ENCODE measurements at places on chromosomes 3 and 15.

- DNase-seq = peak; percentile 88
Observed at GRCh38 chr15:40340740-40341400, at the start of gene CCDC9B. Gene CCDC9B (minus strand): TSS chr15:40340939. CDS start chr15:40340819, 120 bp downstream.

- DNase-seq = no peak
Observed at GRCh38 chr15:83650831-83651230, 3.1 kb upstream of the ADAMTSL3 start.

- peak; percentile 51 for DNase-seq
Observed at GRCh38 chr15:34583399-34584329, at the start of gene GOLGA8B. Gene GOLGA8B (minus strand): TSS chr15:34583651. CDS start chr15:34535912, 47,739 bp downstream.

- DNase-seq = no peak
Observed at GRCh38 chr3:30692498-30693130, 86.2 kb downstream of the TGFBR2 start.

DNA sequence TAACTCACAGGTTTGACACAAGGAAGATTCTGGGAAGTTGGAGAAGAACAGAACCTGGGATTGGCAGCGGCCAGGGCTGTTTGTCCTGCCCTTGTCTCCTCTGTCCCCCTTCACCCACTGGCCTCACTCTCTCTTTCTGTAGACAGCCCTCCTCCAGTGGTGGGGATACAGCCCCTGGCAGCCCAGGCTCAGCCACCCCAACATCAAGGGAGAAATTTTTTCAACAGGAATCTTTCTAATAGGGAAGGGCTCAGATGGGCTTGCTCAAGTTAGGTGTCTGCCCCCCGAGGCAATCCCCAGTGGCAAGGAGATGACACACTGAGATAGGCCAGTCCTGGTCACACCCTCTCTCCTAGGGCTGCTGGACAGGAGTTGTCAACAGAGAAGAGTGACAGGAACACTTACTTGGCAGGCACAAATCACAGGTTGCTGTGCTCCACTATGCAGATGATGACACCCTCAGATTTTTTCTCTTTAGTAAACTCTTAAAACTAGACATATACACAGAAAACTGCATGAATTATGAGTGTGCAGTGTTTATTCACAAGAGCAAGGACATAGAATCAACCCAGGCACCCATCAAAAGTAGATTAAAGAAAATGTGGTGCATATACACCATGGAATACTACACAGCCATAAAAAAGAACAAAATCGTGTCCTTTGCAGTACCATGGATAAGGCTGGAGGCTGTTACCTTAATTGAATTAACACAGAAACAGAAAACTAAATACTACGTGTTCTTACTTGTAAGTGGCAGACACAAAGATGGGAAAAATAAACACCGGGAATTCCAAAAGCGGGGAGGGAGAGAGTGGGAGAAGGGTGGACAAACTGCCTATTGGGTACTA lies 36.3 kb downstream of the PLA2G4D start:
- DNase-seq = no peak

DNA sequence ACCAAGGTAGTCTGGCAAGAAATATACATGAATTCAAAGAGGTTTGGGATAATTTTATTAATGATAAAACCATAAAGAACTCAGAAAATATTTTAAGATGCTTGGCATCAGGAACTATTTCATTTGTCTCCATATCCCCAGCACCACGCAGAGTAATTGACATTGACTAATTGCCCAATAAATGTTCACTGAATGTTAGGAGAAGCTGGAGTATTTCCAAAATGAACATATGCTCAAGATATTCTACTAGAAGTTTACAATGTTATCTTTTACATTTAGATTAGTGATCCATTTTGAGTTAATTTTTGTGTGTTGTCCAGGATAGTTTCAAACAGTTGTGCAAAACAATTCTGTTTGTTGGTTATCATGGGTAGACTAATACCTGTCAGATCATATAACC lies 298.8 kb upstream of the CTDSPL start:
- no peak for DNase-seq

GRCh38 chr15:95972041-95972553 lies 358.4 kb upstream of the NR2F2 start:
- DNase-seq = peak; percentile 75

GRCh38 chr3:57816471-57817095 lies 60.5 kb downstream of the SLMAP start:
- DNase-seq = peak; percentile 52

DNA sequence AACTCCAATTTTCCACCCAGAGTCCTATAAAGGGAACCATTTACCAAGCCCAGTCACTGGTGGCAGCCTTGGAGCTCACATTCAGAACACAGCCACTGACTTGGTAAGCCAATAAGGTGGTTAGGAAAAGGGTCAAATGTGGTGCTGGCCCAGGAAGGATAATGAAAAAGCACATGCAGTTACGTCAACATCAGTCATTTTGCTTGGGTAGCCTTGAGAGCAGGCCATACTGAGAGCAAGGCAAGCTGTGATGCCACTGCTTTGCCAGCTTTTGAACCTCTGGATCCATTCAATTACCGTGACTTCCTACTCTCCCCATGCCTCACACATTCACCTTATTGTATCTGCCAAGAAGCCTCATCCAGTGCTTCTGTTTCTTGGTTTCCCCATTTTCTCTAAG lies 253.6 kb downstream of the OPA1 start:
- DNase-seq = no peak

GRCh38 chr3:99269606-99270351 lies 368.3 kb upstream of the DCBLD2 start:
- no peak for DNase-seq

DNA sequence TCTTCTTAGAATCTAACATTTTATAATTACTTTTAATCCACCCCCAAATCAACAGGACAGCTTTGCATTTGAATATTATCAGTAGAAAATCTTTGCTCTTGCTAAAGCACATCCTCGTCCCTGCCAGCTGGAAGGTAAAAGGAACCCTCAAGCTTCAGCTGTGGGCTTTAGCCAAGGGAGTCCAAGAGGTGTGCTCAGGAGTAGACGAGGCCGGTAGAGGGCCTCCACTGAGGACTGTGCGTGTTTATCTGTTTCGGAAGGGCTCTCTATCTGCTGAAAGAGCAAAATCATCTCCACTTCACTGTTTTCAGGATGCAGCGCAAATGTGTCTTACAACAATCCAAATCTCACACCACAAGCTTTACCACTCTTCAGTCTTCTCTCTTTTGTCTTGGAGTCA lies 257.4 kb upstream of the IL12A start:
- no peak for DNase-seq

DNA sequence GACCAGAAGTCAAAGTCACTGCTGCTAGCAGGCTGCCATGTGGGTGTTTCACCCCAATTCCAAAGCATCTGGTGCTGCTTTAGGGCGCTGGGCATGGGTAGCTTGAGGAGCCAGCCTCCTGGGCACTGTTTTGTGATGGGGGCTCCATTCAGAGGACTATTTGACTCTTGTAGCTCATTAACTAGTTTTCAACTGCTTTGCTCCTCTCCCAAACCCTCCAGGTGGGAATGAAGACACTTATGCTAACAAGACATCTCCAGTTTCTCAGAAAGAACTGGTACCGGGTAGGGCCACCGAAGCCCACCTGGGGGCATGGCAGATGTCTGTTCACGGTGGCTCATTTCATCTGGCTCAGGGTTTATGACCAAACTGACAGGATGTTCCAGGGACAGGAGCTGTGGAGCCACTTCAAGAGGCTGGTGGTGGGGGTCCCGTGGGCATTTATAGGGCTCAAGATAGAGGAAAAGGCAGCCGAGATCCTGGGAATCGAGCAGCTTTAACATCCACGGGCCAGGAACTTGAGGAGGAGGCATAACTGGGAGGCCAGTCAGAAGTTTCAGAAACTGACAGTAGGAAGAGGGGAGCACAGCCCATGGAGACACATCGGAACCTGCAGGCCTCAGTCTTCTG lies 17.7 kb downstream of the AMOTL2 start:
- no peak for DNase-seq

DNA sequence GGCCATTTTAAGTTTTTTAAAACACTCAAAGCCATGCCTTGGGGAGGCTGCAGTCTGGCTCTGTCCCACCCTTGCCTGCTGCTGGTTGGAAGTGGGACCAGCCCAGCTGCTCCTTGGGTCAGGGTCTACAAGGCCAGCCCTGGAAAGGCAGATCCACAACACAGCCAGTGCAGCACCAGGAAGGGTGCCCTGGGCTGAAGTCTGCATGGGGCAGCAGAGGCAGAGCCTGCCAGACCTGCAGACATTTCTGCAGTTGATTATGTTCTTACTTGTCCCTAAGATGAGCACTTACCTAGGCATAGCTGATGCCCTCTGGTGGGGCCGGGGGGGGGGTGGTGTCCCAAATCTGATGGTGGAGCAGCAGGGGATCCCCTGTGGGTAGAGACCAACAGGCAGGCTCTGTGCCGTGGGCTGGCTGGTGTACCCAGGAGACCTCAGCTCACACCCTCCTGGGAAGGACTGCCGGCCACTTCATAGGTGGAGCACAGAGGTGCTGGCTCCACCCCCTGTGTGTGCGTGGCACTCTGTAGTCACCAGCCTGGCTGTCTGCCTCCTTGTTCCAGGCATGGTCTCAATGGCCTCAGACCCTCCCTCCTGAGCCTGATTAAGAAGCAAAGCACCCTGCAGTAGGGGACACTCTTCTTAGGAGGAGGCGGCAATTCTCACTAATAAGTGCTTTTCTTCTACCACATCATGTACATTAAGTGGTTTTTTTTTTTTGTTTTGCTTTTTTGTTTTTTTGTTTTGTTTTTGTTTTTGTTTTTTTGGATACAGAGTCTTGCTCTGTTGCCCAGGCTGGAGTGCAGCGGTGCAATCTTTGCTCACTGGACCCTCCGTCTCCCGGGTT lies 97.4 kb upstream of the KLF13 start:
- no peak for DNase-seq

DNA sequence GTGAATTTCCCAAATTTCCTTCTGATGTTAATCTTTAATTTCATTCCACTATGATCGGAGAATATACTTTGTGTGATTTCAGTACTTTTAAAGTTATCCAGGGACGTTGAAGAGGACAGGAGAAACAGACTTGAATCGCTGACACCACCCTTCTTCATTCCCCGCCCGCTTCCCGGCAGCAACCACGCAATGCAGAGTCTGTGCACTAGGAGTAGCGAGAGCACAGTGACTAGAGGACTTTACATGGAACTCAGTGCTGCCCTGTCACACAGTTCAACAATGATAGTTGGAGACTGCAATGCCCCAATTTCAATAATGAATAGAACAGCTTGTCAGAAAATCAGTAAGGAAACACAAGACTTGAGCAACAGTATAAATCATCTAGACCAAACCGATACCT lies 73.9 kb downstream of the RNF13 start:
- no peak for DNase-seq

GRCh38 chr3:177610262-177610661 lies 413.0 kb upstream of the TBL1XR1 start:
- DNase-seq = no peak

DNA sequence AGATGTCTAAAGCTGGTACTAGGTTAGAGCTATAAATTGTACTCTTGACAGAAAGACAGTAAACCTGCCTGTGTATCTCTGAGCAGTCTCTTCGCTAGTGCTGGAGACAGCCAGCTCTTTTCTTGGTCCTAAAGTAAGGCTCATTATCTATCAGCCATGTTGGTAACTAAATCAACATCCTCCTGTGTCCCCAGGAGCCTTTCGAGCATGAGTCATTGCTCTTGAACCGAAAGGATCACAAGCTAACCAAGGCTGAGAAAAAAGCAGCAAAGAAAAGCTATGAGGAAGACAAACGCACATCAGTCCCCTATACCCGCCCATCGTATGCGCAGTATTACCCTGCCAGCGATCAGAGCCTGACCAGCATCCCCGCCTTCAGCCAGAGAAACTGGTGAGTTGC lies 25.0 kb upstream of the TEX264 start:
- no peak for DNase-seq

- DNase-seq = no peak
Observed at GRCh38 chr15:67537771-67538170, 4.7 kb upstream of the MAP2K5 start.

DNA sequence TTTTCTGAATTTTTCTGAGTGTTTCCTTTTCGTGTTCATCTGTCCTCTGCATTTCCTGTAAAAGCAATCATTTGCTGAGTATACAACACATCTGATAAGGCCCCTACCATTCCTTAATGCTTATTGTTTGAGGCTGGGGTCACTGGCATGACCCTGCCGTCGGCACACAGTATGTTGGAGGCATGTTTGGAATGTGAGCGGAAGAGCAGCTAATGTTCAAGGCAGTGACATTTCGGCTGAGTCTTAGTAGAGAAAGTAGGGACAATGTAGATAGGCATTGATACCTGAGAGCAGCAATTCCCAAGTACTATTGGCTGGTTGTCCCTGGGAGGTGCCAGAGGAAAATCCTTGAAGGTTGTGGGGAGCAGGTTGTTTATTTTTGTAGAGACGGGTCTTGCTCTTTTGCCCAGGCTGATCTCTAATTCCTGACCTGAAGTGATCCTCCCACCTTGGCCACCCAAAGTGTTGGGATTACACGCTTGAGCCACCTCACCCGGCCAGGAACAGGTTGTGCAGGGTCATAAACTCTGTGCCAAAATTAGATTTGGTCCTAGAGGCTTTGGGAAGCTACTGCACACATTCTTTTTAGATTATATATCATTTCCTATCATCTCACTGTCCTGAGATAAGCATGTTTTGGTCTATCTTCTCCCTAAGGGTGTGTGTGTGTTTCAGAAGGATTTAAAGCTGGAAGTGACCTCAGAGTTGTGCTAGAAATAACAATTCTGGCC lies 13.5 kb downstream of the PTPN23 start:
- peak; percentile 45 for DNase-seq

DNA sequence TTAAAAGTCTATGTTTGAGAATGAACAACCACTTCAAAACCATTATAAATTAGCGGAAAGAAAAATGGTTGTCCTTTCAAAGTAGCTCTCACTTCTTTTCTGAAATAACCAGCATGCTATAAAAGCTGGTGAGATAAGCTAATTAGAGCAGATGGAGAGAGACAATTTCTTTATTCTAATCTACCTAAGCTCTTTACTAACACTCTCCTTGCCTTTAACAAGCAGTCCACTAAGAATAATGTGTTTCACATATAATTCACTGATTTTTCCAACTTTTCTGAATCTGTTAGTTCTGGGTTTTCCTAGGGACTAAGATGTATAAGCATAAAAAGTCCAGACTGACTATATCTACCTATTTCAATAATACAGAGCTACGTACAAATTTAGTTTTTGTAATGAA lies at the start of gene IMPG2:
Gene IMPG2 (minus strand): TSS at position 101 of the 400 bp plus-strand sequence. CDS start 203 bp downstream, outside the sequence.
- no peak for DNase-seq

GRCh38 chr3:107574650-107575049 lies 51.9 kb downstream of the BBX start:
- peak; percentile 18 for DNase-seq

- DNase-seq = no peak
Observed at GRCh38 chr3:28151608-28152228, 89.7 kb upstream of the CMC1 start.

GRCh38 chr15:25727116-25727515 lies 136.0 kb downstream of the ATP10A start:
- DNase-seq = no peak
